ENCODE measurements at places on chromosomes 13 and 19.

DNA sequence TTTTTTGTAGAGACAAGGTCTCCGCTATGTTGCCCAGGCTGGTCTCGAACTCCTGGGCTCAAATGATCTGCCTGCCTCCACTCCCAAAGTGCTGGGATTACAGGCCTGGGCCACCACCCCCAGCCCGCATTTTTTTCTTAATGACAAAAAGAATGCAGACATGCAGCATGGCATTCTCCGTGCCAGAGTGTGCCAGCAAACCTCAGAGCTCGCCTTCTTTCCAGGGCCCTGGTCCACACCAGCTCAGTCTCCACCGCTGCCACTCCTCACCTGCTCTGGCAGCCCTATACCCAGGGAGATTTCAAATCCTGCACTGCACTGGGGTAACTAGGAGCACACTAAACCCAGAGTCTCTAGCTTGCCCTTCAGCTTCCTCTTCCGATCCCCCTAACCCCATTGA lies 41.7 kb downstream of the ZIC5 start:
- DNase-seq: no peak

GRCh38 chr19:7482584-7483439 lies 6.0 kb downstream of the PEX11G start:
- peak; percentile 16 for DNase-seq

DNA sequence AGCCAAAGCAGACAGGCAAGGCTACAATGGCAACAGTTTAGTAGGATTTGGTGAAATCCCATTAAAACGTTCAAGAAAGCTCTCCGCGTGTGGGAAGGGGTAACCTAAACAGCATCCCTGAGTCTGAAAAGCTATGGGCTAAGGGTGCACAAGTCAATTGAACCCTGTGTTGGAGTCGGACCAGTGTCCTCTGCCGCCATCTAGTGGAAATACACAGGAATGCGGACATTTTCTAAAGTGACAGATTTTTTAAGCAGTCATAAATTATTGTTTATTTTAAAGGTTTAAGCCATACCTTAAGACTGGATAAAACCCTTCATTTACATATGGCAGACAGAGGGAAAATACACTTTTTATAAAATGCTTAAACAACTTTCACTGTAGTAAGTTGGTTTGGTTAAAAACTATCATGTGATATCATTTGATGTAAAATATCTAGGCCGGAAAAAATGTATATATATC lies 26.5 kb upstream of the LSM14A start:
- peak; percentile 47 for DNase-seq

DNA sequence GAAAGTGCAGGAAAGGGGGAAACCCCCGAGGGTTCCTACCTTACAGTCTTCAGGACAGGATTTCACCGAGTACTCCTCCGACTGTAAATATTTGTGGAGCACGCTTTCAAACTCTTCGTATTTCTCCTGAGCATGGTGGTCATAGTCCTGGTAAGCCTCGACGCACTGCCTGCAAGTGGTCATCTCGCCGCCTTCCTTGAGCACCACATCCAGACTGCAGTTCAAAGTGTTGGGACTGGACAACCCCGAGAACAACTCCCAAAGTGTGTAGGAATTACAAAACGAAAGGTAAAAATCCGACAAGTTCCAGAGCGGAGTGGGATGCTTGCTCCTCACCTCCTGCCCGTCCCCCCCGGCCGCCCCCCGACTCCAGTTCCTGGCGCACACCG lies 349.7 kb downstream of the LIG4 start:
- DNase-seq: peak; percentile 73

DNA sequence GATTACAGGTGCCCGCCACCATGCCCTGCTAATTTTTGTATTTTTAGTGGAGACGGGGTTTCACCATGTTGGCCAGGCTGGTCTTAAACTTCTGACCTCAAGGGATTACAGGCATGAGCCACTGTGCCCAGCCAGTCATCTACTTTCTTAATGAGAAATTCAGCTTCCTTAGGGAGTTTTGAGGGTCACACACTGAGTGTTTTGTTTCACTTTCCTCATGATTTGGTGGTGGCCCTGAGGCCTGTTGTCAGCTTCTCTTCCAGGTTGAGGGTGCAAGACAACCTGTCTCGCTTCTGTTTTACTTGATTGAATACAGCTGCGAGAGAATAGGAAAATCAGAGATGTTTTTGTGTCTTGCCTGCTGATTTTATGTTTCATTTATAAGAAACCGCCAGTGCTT lies 9.9 kb downstream of the FRY start:
- no peak for DNase-seq

DNA sequence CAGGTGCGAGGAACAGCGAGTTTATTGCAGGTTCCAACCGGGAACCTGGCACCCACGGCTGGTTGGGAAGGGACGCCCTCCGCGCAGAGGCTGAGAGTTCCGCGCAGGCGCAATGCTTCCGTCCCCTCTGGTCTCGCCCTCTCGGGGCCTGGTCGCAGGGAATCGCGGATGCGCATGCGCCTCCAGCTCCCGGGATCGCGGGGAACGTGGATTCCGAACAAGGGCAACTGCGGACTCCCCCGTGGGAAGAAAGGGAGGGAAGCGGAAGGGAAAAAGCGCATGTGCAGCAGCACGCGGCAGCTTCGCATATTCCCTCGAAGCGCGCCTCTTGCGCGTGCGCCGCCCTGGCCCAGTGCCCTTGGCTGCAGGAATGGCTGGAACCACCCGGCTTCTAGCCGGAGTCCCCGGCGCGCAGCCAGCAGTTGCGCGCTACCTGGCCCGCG lies 1.1 kb downstream of the TSSK6 start:
- no peak for DNase-seq

Data from NCI-H1105 treated with DMSO at 0.1 percent for 48 hours (cell line).